ENCODE measurements at places on chromosomes 3 and 15. TPM values are rescaled to one million over a fixed set of nuclear protein-coding genes. Genes with fewer than 3 reads are reported as not detected.

The TMEM207 gene
- not detected for total RNA-seq

The SERPINI2 gene
- total RNA-seq = not detected

The LRCH3 gene
- 15.5 TPM for total RNA-seq

The CFAP20DC gene
- total RNA-seq = 2.3 TPM

The PLAAT1 gene
- total RNA-seq = not detected
